NCI-H446 (cell line): ENCODE measurements at places on chromosomes 2 and 18.

- DNase-seq, result no peak
Measured at GRCh38 chr2:99891428-99891780, 251.0 kb downstream of the AFF3 start.

GRCh38 chr2:211674715-211675114 is 863.9 kb downstream of the ERBB4 start:
- DNase-seq, result no peak

DNA sequence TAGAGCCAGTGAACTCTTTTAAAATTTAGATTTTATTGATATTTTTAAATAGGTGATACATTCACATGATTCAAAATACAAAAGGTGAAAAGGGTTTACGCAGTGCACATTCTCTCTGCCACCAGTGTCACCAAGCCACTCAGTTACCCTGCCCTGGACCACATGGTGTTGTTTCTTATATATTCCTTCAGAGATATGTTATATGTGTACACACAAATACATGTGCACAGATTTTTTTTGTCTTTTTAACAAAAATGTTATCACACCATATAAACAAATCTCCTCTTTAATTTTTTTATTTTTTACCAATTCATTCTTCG is 26.2 kb downstream of the SERPINB4 start:
- no peak for DNase-seq

DNA sequence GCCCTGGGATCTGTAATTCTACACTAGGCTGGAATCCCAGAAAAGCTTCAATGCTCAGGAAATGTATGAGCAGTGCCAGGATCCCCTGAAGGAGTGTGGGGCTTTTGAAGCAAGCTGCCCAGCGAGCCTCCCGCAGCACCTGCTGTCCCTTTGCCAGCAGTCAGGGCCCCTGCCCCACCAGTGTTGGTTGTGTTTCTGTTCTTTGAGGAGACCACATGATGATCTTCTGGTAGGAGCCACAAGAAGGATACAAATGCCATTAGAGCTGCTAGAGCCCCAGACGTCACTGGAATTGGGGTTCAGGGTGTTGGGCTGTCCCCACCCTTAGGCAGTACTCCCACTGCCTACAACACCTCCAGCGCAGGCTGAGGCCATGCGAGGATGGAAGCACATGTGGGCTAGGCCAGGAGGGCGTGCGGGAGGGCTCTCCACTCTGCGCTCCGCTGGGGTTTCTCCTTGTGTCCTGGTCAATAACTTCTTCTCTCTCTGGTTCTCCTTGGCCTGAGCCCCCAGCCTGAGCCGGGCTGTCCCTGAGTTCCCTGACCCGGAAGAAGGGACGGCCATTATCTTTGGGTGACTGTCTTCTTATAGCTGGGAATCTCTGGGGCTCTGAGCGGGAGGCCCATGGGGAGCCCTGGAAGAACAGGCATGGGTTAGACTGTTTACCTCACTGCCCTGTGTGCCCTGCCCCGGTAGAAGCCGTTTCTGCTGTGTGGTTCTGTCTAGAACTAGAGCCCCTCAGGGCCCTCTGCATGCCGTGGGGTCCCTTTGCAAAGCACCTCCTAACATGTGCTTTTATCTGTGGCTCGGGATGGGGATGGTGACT is 73.9 kb downstream of the LRRFIP1 start:
- DNase-seq, result no peak

- no peak for DNase-seq
Measured at GRCh38 chr2:8138923-8139667, 542.8 kb upstream of the ID2 start.

DNA sequence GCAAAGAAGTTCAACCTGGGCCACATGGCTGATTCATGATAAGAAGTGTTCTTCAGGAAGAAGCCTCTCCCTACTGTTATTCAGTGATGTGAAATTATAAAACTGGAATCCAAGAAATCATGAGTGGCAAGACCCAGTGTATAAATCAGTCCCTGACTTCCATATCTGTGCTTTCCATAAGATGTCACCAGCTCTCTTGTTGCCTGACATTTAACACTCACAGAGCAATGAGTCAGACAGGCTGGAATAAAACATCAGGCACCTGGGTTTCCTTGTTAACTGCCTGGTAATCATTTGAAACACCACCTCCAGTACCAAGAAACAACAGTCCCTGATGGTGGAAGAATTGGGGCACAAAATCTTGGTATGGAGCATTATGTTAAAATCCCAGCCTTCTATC is 76.1 kb downstream of the SCG2 start:
- DNase-seq, result no peak

DNA sequence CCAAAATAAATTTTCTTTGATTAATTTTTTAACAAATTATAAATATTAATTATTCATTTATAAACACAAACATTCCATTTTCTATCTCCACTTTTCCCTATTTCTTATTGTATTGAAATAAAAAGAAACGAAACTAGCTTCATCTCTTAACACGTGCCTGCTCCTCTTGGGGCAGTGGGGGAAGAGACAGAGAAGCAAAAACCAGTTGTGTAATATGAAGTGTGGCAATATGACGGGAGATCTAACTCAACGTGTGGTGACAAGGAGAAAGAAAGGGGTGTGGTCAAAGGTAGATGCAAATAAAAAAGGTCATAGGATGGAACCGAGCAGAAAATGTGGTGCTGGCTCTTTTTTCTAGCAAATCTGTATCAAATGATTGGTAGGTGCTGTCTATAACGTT is 106.9 kb upstream of the SLC8A1 start:
- DNase-seq, result no peak

GRCh38 chr2:212897296-212897695 is 254.1 kb downstream of the IKZF2 start:
- no peak for DNase-seq

DNA sequence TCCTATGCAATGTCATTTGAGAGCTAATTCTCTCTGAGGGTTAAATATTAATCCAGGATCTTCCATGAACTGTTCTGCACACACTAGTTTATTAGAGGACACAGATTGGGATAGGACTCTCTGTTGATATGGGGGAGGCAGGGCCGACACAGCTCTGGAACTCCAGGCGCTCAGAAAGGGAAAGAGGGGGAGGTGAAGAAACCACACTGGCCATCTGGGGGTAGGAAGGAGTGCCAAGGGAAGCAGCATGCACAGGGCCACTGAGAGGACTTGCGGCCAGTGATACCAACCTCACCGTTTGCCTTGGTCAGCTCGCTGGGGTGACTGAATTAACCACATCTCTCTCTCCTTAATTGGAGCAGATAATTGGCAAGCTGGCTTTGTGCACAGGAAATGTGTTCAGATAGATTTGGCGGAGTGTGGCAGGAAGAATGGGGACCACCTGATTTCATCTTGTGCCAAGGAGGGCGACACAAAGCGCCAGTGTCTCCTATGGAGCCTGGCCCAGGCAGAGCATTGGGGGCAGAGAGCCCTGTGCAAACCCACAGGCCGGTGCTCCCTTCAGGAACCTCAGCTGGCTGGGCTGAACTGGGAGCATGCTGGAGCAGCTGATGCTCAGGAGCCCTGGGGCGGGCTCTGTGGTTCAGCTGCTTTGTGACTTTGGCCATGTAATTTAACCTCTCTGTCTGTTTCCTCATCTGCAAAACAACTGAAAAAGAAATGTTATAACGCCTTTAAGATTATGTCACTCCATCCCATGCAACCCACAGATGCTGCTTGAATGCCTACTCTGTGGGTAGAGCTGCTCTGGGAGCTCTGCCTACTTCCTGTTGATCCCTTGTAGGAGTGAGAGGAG is 114.7 kb upstream of the STON1 start:
- peak; percentile 76 for DNase-seq

- no peak for DNase-seq
Measured at GRCh38 chr2:121197369-121198091, 87.5 kb downstream of the TFCP2L1 start.

DNA sequence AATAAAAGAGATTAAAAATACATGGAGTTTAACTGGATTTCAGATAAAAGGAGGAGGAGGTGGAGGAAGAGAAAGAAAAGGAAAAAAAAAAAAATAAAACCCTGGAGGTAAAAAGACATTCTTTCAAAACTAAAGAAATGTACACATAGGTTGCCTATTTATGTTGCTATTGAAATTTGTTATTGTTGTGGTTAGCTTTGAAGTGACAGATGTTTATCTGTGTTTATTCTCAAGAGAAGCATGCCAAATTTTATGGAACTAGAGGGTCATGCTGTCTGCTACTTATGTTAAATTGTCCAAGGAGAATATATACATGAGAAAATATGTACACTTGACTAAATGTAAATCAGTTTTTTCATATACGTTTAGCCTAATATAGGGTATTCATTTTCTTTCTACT is 653.2 kb downstream of the DCDC2C start:
- DNase-seq, result no peak

- no peak for DNase-seq
Measured at GRCh38 chr2:207477896-207478295, 51.9 kb upstream of the CREB1 start.

DNA sequence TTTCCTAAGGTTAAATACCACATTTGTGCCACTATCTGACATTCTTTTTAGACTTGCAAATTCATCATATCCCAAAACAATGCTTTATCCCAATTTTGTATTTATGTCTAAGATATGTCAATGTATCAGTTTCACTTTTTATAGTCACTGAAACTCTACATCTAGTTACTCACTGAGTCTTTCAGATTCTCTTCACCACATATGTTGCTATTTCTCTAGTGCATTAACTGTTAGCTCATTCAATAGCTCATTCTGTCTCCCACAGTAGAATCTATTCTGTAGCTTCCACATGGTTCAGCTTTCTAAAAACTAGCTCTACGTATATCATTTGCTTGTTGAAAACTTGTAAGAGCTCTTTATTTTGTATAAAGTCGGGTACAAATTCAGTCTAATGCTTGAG is 1420.6 kb upstream of the NXPH2 start:
- DNase-seq, result no peak

GRCh38 chr2:45979065-45979464 is 318.1 kb upstream of the EPAS1 start:
- DNase-seq, result no peak

- DNase-seq, result no peak
Measured at GRCh38 chr2:8379549-8379948, 302.3 kb upstream of the ID2 start.

- peak; percentile 66 for DNase-seq
Measured at GRCh38 chr2:109005686-109006204, 16.7 kb upstream of the EDAR start.

- no peak for DNase-seq
Measured at GRCh38 chr2:173596244-173596643, 241.6 kb downstream of the CDCA7 start.

DNA sequence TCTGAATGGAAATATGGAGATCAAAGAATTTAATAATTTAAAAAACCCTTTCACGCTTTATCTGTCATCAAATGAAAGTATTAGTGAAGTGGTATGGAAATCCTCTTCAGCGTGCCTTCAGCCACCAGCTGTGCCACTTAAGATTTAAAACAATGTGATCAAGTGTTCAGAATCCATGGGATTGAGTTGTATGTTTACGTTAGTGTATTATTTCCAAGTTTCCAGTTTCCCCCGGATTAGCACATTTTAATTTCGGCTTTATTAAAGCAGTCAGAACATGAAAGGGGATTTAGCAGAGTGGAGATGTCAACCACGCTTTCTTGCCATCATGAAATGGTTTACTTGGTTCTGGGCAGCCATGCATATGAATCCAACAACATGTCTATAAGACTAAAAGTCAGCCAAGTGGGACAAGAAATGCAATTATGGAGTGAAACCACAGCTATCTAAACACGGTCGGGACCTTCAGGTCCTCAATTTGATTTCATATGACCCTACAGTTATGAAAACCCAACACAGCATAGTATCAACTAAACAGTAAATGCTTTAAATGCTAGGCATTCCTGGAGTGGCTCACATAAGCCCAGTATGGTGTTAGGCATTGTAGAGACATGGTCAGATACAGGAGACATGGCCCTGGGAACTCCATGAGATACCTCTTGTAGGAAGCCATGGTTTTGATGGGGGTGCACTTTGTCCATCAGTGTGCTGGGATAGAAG is 224.9 kb upstream of the EPAS1 start:
- no peak for DNase-seq

GRCh38 chr2:108787216-108787541 is 608 bp downstream of the CCDC138 start:
- DNase-seq, result no peak

DNA sequence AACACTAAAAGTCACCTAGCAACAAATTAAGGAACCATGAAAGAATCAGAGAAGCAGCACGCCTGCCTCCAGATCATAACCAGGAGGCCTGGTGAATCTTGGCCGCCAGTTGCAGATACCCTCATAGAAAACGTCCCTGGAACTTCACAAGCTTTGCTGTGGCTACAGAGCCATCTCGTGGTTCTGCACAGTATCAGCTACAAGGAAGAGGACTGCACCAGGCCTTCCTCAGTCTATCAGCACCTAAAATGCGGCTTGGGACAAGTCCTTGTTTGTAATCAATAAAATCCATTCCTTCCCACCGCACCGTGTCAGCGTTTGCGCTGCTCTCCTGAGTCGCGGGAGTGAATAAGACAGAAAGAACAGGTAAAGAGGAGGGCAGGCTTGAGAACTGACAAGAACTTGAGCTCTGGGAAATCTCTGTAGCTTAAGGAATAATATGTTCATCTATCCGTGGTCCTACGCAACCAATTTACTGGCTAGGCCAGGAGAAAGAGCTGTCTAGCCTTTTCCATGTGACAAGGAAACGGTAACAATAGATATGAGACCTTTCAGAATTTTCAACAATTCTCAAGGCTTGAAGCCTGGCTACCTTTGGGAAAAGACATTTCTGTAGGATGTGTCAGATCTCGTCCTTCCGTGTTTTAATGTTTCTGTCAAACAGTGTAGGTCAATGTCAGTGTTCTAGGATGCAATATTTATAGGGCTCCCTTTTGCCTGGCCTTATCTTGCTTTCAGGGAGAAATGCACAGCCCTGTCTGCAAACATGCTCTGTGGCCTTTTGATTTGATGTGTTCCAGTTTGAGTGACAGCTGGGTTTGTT is 128.5 kb upstream of the RAB12 start:
- peak; percentile 11 for DNase-seq

- no peak for DNase-seq
Measured at GRCh38 chr2:233639860-233640259, 3.6 kb downstream of the UGT1A10 start.

DNA sequence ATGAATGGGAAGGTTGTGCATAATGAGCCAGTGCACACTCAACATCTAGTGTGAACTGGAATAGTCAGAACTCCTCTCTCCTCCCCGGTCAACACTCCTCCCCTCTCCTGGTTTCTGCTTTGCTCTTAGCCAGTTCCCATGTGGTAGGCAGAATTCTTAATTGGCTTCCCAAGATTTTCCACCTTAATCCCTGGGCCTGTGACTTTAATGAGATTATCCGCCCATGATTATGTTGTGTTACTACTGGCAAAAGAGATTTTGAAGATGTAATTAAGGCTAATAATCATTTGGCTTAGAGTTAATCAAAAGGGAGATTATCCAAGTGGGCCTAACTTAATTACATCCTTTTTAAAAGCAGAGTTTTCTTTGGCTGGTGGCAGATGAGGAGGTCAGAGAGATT is 34.2 kb upstream of the REV1 start:
- DNase-seq, result no peak

DNA sequence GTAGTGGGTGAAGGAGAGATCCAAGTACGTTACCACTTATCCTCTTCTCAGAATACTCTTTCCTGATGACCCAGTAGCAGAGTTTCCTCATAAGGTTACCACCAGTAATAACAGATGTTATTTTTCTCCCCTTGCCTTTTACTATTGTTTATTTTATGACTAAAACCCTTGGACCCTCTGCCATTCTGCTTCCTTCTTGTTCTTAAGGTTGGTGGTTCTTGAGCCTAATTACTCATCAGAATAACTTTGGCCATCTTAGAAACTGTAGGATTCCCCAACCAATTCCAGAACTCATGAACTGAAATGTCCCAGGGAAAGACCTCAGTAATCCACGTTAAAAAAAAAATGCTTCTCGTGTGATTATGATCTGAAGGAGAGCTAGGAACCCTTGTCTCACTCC is 64.9 kb downstream of the CHST9 start:
- DNase-seq, result no peak

GRCh38 chr2:111032721-111033429 is 87.8 kb upstream of the BCL2L11 start:
- DNase-seq, result no peak
